A673 (cell line): ENCODE measurements at places on chromosomes 16 and 17.

- DNase-seq = no peak
These were observed 476.0 kb upstream of the ASIC2 start for GRCh38 chr17:33769066-33769465.

- peak; percentile 12 for DNase-seq
These were observed 61.2 kb upstream of the NETO2 start for GRCh38 chr16:47204736-47205504.

DNA sequence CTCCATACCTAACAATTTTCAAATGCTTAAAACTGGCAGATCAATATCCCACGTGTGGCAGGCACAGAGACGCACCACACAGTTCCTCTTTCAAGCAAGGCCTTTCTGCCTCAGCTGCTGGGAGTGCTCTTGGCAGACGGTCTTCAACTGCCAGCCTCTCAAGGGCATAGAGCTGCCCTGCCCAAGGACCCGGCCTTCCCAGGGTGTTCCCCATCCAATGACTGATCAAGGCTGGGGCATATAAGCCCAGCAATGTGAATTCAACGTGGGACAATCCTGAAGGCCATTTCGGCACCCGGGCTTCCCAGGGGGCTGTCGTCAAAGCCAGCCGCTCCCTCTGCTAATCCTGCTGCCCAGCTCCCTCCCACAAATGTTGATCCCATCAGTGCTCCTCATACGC, 107.1 kb downstream of the STX8 start:
- DNase-seq = no peak

- DNase-seq = no peak
These were observed 19.4 kb downstream of the CFDP1 start for GRCh38 chr16:75413951-75414350.

DNA sequence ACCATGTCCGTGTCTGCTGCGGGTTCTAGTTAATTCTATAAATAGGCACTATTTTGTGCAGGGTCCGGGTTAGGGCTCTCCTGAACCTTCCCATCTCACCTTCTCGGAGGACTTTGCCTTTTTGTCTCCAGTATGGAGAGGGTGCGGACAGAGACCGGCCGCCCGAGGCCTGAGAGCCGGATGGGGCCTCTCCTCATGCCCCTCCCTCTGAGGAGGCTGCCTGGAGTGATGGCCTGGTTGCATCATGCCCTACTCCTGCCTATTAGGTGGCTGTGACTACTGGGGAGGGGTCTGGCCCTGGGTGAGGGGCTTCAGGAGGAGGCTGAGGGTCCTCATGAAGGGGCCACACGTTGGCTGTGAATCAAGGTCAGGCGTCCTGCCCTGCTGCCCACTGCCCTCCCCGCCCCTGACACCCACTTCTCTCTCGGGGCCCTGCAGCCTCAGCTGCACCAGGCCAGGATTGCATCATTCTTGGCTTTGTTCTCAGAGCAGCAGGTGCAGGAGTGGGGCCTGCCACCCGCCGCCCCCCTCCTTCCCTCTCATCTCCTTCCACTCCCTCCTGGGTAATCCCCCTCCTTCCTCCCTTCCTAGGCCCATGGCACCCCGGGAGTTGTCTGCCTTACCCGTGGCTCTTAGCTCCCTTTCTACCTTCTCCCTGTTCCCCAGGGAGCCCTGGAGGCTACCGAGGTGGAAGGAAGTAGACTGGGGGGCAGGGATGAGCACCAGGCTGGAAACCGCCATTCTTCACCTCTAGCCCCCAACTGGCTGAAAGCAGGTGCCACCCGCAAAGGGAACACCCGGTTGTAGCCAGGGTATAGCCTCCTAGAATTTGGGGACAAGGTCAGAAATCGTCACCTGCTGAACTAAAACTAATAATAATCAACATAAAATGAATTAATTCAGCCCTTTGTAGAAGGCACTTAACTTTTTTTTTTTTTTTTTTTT, 12.7 kb upstream of the ARHGAP23 start:
- peak; percentile 51 for DNase-seq

GRCh38 chr16:85055493-85056210, 28.1 kb downstream of the KIAA0513 start:
- no peak for DNase-seq
